Activated naive CD8-positive, alpha-beta T cell treated with anti-CD3 and anti-CD28 coated beads, Interleukin-2, amount 10 ng/mL, durations not matched to agents 7 days and 5 days (primary cell): ENCODE measurements at places on chromosomes 2 and 18.

GRCh38 chr18:31610286-31611205 lies 18.9 kb downstream of the TTR start:
- no peak for DNase-seq

DNA sequence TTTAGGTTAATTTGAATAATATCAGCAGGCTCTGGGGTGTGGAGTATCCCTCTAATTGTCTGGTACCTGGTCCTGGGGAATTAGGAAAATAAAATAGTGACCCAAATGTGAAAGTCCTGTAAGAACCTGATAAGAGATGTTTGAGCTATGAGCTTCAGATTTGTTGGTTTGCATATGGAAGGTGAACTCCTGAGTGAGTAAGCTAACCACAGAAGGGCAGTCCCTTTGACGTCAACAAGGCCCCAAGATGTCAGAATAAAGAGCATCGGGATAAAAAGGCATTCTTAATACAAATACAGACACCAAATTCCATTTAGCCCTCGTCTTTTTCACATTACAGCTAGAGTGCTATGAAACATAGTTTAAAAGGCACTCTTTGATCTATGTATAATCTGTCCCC lies 1366.3 kb upstream of the TMEFF2 start:
- DNase-seq, result no peak

GRCh38 chr2:164737612-164738081 lies 104.0 kb downstream of the COBLL1 start:
- peak; percentile 27 for DNase-seq

GRCh38 chr18:12463191-12463590 lies 55.5 kb downstream of the PRELID3A start:
- DNase-seq, result no peak

DNA sequence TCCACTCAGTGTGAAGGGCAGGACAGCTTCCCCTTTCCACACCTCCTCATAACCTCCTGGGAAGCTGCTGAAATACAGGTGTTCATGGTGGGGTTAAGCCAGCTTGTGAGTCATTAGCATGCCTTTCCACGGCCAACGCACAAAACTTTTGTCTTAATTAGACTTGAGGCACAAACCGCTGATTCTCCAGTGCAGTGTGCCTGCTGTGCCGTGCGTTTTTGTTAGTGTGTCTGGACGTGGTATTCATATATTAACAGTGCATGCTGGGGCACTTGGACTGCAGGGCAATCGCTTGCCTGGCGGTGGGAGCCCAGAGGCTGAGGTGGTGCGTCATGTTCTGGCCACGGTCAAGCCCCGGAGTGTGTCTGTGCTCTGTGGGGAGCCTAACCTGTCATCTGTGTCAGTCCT lies 156.2 kb downstream of the SH3RF3 start:
- DNase-seq, result no peak

DNA sequence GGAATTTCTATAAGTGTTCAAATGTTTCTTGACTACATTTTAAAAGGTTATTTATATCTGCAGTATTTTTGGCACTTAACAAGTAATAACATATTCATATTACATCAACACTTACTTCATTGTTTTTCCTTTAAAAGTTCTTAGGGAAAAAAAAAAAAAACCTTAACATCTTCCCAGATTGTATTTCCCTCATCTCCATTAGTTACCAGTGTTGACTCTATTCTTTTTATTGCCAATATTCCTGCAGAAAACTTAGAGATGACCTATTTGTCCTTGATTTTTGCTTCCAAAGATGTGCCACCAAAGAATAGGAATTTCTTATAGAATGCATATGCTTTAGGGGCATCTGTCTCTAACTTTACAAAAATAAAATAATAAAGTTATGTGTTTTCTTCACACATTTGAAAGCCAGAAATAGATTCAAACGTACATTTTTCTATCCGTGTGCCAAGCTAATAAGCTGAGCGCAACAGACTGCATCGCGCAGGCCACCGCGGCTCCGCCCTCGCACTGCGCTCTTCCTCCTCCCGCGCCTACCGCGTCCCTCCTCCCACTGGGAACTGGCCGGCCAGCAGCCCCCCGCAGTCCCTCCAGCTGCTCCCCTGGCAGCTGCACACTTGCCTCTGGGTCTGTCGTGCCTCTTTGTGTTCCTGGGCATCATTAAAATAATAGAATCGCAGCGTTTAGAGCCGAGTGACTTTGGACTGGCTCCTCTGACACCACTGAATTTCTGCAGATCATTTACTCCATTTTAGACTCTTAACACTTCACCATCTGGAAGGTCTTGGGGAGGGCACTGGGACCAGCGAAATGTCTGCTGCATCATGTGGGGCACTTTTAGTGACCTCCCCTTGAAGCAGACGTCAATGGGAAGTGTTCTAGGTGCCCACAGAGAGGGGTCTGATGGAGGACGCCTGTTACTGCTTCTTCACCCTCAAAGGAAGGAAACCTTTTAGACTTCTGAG lies 21.2 kb upstream of the NAB1 start:
- DNase-seq, result peak; percentile 48

GRCh38 chr2:230941202-230942180 lies 16.4 kb upstream of the GPR55 start:
- DNase-seq, result no peak
